Testis (tissue), 5 donors: ENCODE measurements at places on chromosomes 11 and 22.

- DNase-seq, result peak; percentile 69
- H3K36me3 ChIP-seq, result no peaks in the 10 kb centered on the region
- no peaks in the 10 kb centered on the region for H3K27me3 ChIP-seq
- no peak overlapping the region for H3K4me3 ChIP-seq
- no peak overlapping the region for H3K27ac ChIP-seq
Measured at GRCh38 chr11:36015799-36016198, 71.9 kb downstream of the LDLRAD3 start.

- no peak for DNase-seq
- no peaks in the 10 kb centered on the region for H3K4me1 ChIP-seq
- no peaks in the 10 kb centered on the region for H3K27me3 ChIP-seq
- no peak overlapping the region for H3K27ac ChIP-seq
Measured at GRCh38 chr22:43658823-43659222, 153.3 kb downstream of the EFCAB6 start.

DNA sequence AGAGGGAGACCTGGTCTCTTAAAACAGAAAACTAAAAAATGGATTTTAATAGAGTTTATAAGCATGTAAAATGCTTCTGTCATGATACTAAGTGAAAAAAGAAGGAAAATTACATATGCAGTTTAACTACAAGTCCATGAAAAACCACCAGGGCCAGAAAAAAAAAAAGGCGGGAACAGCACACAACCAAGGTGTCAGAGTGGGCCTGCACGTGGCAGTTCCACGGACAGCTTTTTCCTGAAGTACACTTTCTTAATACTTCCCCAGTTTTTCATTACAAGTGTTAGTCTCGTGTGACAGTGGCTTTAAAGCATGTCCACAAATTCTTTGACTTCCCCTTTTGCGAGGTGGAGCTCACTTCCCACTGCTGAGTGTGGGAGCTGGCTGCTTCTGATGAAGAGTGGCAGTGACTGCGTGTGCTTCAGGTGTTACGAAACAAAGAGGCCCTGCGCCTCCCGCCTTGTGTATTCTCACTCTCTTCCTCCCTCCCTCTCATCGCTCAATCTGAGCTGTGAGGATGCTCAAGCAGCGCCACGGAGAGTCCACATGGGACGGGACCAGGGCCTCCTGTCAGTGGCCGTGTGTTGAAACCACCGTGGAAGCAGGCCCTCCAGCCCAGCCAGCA, 16.4 kb downstream of the PPM1F start:
- no peak for DNase-seq
- H3K36me3 ChIP-seq, result no peaks in the 10 kb centered on the region
- H3K27ac ChIP-seq, result no peak overlapping the region
- H3K4me3 ChIP-seq, result no peak overlapping the region

DNA sequence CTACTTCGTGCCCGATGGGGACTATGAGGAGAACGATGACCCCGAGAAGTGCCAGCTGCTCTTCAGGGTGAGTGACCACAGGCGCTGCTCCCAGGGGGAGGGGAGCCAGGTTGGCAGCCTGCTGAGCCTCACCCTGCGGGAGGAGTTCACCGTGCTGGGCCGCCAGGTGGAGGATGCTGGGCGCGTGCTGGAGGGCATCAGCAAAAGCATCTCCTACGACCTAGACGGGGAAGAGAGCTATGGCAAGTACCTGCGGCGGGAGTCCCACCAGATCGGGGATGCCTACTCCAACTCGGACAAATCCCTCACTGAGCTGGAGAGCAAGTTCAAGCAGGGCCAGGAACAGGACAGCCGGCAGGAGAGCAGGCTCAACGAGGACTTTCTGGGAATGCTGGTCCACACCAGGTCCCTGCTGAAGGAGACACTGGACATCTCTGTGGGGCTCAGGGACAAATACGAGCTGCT, 751 bp downstream of the FIBIN start:
- no peak for DNase-seq
- H3K27ac ChIP-seq, result no peak overlapping the region
- no peaks in the 10 kb centered on the region for H3K4me1 ChIP-seq
- H3K36me3 ChIP-seq, result no peaks in the 10 kb centered on the region
- peak overlapping the region; percentile 63 for H3K4me3 ChIP-seq

- no peak overlapping the region for H3K27ac ChIP-seq
- no peak for DNase-seq
- H3K36me3 ChIP-seq, result no peaks in the 10 kb centered on the region
- H3K4me1 ChIP-seq, result peaks cover 9% of the 10 kb centered on the region
- H3K4me3 ChIP-seq, result no peak overlapping the region
Measured at GRCh38 chr11:121415856-121416255, 36.3 kb upstream of the SORL1 start.

- H3K27ac ChIP-seq, result peak overlapping the region; percentile 79
- peak overlapping the region; percentile 75 for H3K4me3 ChIP-seq
Measured at GRCh38 chr11:16603890-16604793, 134.3 kb upstream of the C11orf58 start.

DNA sequence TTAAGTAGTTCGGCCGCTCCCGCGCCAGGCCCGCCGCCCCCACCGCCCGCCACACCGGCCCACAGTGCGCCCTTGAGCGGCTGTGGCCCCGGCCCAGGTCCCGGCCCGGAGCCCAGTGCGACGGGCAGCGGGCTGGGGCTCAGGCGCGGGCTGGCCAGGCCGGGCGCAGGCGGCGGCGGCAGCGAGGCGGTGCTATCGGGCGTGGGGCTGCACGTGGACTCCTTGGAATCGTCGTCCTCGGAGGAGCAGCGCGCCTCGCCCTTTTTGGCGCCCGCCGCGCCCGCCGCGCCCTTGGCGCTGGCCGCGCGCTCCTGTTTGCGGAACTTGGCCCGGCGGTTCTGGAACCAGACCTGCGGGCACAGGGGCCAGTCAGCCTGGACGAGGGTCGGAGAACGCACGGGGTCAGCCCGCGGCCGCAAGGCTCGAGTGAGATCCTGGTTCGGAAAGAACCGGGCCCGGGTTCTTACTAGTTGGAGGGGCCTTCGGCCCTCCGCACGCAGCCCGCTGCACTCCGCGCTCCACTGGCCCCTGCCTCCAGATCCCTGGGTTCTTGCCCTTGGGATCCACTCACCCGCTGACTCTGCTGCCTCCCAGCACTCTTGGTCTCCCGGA, 4.0 kb downstream of the PHOX2A start:
- H3K4me3 ChIP-seq, result peak overlapping the region; percentile 34
- H3K27ac ChIP-seq, result no peak overlapping the region
- H3K36me3 ChIP-seq, result no peaks in the 10 kb centered on the region
- no peak for DNase-seq

DNA sequence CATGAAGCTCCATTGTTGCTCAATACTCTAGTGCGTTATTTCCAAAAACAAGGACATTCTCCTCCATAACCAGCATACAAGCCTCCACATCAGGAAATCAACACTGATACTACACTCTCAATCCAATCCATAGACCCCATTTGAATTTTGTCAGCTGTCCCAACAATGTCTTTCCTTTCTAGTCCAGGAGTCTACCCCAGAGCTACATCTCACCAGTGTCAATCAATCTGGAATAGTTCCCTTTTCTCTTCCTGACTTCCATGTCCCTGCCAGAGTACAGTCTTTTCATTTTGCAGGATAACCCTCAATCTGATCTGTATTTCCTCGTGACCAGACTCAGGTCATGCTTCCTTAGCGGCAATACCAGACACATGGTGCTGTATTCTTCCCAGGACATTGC, 43.0 kb downstream of the TCF20 start:
- H3K36me3 ChIP-seq, result no peaks in the 10 kb centered on the region
- H3K4me3 ChIP-seq, result no peak overlapping the region
- H3K27me3 ChIP-seq, result no peaks in the 10 kb centered on the region

- peaks cover 25% of the 10 kb centered on the region for H3K4me1 ChIP-seq
- peak overlapping the region; percentile 67 for H3K4me3 ChIP-seq
- H3K27me3 ChIP-seq, result no peaks in the 10 kb centered on the region
Measured at GRCh38 chr11:45899086-45899447, 8.0 kb downstream of the FREY1 start.

GRCh38 chr11:124405581-124405980, 6.8 kb upstream of the OR8B3 start:
- no peaks in the 10 kb centered on the region for H3K36me3 ChIP-seq
- no peaks in the 10 kb centered on the region for H3K27me3 ChIP-seq
- DNase-seq, result no peak
- H3K4me1 ChIP-seq, result peaks cover 3% of the 10 kb centered on the region
- no peak overlapping the region for H3K27ac ChIP-seq

DNA sequence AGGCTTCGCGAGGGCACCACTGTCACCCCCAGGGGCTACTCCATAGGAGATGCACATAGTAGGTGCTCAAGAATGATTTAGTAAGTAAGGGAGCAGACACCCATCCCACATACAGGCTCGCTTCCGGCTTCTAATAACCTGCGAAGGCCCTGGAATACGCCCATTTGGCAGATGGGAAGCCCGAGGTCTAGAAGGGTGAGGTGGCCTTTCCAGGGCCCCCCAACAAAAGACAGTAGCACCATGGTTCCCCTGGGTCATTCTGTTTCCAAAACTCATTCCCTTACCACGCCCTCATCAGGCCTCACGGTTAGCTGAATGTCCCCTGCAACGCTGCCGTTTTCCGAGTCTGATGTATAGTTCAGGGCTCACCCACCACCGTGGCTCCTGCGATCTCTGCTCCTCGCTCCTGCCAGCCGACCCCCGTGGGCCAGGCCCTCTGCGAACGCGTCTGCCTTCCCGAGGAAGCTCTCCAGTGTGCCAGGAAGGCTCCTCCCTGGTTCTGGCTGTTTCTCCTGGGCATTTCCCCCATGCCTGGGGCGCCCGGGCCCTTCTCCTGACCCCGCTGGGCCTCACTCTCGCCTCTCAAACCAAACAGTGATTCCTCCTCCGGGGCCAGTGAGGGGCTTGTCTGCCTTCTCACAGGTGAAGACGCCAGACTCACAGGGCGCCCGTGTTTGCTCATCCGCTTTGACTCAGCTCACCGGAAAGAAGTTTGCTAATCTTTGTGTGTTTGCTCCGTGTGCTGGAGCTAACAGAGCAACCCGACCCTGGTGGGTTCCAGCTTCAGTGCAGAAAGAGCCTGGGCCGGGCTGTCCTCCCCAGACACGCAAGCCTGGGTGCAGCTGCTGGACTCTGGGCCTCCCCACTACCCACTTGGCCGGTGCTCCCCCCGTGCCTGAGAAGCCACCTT, 86.6 kb downstream of the RTL6 start:
- H3K4me3 ChIP-seq, result peak overlapping the region; percentile 7
- H3K4me1 ChIP-seq, result peaks cover 7% of the 10 kb centered on the region
- H3K36me3 ChIP-seq, result no peaks in the 10 kb centered on the region
- H3K27me3 ChIP-seq, result no peaks in the 10 kb centered on the region

GRCh38 chr22:25762147-25762546, 20.2 kb downstream of the MYO18B start:
- no peaks in the 10 kb centered on the region for H3K27me3 ChIP-seq
- H3K4me1 ChIP-seq, result no peaks in the 10 kb centered on the region
- no peaks in the 10 kb centered on the region for H3K36me3 ChIP-seq
- no peak overlapping the region for H3K27ac ChIP-seq
- no peak overlapping the region for H3K4me3 ChIP-seq
- DNase-seq, result no peak

DNA sequence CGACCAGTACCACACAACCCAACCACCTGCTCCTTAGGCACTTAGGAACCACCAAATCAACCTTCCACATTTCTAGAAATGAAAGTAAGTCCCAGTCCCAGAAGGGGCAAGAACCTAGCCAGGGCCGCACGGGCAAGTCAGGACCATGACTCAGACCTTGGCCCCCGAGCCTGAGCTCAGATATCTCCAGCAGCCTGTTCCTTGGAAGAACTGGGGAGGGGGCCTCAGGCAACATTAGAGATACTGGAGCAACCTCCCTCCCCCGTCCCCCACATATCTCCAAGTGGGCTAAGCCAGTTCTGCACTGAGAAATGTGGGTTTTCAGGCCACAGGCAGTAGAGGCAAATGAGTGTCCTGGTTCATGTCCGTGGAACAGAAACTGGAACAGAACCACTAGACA, 7.7 kb downstream of the ARAP1 start:
- H3K27me3 ChIP-seq, result no peaks in the 10 kb centered on the region
- no peak overlapping the region for H3K4me3 ChIP-seq
- no peak overlapping the region for H3K27ac ChIP-seq
- DNase-seq, result no peak
- H3K4me1 ChIP-seq, result no peaks in the 10 kb centered on the region

- H3K27me3 ChIP-seq, result no peaks in the 10 kb centered on the region
- peak; percentile 63 for DNase-seq
- H3K4me1 ChIP-seq, result peaks cover 3% of the 10 kb centered on the region
- no peak overlapping the region for H3K27ac ChIP-seq
Measured at GRCh38 chr11:123531325-123531724, 101.3 kb downstream of the GRAMD1B start.

- no peaks in the 10 kb centered on the region for H3K27me3 ChIP-seq
- DNase-seq, result no peak
- no peak overlapping the region for H3K27ac ChIP-seq
Measured at GRCh38 chr11:16406226-16406625, 49.9 kb upstream of the SOX6 start.

- DNase-seq, result no peak
- H3K27ac ChIP-seq, result no peak overlapping the region
- H3K36me3 ChIP-seq, result no peaks in the 10 kb centered on the region
- no peak overlapping the region for H3K4me3 ChIP-seq
Measured at GRCh38 chr11:122309262-122309925, 193.4 kb upstream of the BLID start.

- no peak overlapping the region for H3K4me3 ChIP-seq
- H3K27me3 ChIP-seq, result no peaks in the 10 kb centered on the region
Measured at GRCh38 chr22:28986366-28986765, 75.3 kb downstream of the C22orf31 start.
